ENCODE measurements at places on chromosomes 2 and 18.

DNA sequence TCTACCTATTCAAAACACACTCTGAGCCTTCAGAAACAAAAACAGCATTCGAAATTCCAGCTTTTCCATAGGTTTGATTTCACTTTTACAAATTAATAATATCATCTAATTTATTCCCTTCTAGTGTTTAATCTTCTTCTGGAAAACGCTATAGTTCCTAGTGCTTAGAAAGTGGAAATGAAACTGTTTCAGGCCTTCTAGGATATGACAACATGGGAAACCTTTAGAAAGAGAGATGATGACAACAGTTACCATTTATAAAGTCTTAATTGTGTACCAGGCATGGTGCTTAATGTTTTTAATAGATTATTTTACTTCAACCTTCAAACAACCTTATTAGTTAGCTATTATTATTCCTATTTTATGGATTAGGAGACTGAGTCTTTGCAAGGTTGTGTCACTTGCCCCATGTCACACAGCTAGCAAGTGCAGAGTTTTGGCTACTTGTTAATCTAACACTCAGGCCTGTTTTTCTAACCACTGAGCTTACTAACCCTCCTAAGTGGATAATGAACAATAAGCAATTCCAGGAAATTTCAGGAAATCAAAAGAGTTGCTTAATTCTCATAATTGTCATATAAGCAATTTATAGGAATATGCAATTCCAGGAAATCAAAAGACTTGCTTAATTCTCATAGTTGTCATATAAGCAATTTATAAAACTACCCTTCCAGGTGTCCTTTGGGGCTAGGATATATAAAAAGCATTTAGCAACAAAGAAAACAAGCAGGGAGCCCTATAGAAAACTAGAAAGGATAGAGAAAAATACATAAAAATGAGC is 206.0 kb downstream of the ZNF521 start:
- no peak for DNase-seq

DNA sequence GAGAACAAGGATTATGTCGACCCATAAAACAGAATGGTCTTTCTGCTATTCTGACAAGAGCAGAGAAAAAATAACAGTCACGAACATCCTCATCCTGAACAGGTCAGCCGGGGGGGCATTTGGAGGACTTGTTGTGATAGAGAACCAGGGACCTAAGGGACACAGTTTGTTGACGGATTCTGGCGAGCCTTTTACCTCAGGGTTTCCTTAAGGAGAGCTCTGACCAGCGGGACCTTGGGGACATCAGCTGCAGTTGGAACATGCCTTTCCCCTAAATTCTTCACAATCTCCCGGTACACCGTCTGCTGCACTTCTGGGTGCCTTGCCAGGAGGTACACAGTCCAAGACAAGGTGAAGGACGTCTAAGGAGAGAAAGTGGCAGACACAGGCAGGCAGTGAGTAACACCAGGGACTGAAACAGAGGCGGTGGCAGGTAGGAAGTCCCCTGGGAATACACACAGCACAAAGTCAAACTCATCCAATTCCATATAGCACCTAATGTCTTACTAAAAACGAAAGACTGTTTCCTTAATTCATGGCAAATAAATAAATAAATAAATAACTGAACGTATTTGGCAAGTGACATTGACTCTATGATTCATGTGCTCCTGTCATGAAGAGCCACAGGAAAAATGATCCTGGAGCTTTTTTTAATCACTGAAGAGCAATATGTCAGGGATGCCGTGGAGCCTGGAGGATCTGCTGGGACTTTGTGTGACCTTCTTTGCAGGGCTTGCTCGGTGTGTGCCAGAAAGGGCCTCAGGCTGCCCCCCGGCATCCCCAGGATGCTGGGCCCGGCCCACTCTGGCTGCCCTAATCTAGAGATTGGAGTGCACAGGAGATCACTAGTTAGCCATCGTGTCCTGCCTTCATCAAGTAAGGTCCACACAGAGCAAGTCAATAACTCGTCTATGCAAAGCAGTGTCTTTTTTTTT is 24.7 kb downstream of the CYP27C1 start:
- DNase-seq = no peak

GRCh38 chr2:106280722-106281446 is 86.8 kb upstream of the UXS1 start:
- DNase-seq = no peak

- DNase-seq = no peak
Observed at GRCh38 chr2:9251154-9252001, 44.8 kb downstream of the ASAP2 start.

DNA sequence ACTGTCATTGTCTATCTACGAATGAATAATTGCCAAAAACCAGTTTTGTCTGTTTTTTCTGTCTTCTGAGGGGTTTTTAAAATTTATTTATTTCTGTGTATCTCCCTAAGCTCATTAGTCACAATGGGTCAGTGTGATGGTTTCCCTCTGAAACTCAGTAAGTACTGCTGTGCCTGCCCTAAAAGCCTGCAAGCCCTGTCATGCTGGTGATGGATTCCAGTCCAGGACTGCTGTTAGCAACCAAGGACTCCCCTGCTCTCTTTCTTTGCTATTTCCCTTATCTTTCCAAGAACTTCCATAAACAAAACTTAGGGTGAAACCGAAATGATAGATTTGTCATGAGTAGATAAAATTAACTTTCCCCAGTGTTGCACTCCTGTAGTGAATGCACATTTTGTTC is 11.8 kb upstream of the DSG2 start:
- DNase-seq = no peak

DNA sequence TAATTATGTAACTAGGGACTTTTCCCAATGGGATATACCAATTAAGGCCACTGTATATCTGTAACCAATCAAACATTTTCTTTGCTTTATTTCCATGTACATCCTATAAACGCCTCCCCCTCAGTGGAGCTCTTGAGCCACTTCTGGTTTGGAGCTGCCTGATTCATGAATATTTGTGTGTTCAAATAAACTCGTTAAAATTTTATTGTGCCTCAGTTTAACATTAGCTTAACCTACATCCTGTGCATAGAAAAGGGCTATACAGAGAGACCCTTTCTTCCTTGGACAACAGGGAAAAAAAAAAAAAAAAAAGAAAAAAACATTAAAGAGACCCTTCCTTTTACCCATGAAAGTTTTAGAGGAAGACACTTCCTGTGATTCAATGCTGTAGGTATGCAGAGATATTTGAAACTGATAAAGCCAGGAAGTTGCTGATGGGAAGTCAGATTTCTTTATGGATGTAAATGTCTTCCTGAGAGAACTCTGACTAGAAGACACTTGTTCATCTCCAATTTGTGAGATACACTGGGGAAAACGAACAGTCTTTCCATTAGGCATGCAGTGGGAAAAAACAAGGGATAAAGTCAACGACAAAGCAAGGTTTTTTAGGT is 614.6 kb upstream of the SOX11 start:
- DNase-seq = no peak

DNA sequence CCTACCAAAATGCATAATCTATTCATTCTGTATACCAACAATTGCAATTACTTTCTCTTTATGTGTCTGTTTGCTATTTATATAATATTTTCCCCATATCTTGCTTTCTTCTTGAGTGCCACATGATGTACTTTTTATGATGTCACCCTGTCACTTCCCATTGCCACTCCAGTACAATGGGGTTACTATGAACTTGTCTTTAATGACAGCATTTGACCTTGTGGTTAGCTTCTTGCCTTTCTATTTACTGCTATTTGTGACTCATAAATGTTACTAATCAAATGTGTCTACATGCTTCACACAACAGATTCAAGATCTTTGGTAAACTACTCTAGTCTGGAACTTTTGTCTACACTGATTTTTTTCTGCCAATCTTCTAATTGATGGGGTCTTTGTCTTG is 486.3 kb downstream of the NR4A2 start:
- no peak for DNase-seq

DNA sequence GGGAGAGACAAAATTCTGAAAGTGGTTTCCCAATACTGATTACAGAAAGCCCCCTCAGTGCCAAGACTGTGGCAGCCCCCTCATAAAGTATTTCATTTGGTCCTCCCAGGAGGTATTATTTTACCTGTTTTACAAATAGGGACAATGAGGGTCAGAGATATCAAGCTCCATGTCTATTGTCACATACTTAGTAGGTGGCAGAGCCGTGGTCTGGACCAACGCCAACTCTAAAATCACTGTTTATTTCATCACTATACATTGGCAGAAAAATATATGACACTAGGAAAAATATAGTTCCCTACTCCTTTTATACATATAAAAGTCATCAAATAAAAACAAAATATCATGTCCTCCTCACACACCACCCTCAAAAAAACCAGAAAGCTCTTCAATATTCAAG is 68.6 kb downstream of the DHRS9 start:
- no peak for DNase-seq

GRCh38 chr2:223735035-223735640 is 102.2 kb downstream of the AP1S3 start:
- no peak for DNase-seq

DNA sequence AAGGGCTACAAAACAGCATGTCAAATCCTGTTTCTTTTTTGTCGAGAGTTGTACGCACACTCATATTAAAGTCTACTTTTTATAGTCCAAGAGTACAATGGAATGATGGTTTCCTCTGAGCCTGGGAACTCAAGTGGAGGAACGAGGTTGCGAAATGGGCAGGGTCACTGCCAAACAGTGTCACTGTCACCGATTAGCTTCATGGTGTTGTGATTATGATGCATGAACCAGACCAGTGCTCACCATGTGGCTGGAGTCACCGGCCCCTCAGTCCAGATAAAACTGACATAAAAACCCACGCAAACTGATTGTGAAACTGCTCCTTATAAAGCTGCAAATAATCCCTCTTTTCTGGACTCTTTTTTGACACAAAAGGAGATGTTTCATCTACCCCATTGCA is 122.0 kb downstream of the COPS8 start:
- no peak for DNase-seq
